ENCODE measurements at places on chromosomes 7 and 10.

DNA sequence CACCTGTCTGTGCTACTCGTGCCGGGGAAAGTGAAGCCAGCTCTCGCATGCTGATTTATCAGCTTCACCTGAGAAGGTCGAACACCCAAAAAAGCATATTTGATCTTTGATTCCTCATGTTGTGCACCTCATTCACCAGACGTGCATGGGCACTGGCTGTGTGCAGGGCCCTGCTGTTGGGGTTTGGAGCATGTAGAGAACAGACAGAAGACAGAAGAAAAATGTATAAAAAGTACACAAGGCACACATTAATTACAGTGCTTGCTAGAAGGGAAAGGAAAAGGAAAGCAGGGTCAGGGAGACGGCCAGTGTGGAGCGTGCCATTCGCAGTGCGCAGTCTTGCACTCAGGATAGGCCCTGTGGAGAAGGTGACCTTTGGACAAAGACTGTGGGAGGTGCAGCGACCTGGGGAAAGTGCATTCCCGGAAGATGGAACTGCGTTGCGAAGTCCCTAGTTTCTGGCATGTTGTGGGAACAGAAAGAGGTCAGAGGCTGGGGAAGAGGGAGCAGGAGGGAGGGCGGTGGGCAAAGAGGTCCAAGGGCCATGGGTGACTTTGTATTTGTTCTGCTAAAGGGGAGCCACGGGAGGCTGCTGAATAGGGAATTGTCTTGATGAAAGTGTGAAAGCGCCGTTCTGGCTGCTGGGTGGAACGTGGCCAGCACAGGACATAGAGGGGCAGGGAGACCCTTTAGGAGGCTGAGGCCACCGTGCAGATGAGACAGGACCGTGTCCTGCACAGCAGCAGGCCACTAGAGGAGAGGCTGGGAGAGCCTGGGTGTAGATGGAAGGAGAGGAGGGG is 232.8 kb downstream of the GLRX3 start:
- no peak for DNase-seq

DNA sequence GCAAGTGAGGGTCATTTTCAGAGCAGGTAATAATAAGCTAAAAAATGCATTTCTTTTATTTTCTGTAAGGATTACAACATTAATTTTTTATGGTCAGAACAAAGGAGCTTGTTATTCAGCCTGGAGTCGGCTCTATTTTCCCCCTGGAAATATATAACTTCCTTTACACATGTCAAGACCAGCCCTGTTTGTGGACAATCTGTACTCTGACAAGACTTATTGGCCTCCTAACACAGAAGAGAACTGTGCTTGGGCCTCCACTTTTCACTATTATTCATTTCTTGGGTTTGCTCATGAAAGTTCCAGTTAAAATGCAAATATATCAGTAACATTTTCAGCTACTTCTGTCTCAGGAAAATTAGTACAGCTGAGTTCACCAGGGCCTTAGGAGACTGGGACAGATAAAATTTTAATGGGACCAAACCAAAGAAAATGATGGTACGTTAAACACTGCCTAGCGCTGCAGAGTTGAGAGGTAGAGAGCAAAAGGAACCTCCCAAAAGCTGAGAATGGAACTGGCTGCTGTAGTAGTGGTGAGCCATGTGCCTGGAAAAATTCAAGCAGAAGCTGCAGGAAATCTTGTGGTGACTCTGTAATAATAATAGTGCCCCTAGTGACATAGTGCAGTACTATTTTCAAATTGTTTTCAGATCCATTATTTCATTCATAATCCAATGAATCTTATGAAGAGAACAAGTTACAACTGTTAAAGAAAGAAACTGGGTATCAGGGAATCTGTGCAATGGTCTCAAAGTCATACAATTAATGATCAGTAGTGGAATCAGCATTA is 227.2 kb upstream of the KIAA1217 start:
- DNase-seq, result no peak

DNA sequence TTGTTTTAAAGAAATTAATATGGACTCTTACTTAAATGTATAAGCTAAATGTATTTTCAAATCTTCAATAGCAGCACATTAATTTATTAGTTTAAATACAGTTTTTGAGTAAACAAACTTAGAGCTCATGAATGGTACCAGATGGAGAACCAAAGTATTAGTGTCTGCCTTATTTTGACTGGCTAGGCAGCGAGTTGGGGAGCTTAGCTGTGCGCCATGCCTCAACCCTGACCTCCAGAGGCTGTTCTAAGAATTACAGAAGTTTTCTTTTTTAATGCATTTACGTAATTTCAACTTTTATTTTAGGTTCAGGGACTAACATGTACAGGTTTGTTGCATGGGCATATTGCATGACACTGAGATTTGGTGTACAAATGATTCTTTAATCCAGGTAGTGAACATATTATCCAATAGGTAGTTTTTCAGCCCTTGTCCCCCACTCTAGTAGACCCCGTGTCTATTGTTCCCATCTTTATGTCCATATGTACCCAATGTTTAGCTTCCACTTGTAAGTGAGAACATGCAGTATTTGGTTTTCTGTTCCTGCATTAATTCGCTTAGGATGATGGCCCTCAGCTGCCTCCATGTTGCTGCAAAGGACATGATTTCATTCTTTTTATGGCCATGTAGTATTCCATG is 166.8 kb downstream of the IQUB start:
- DNase-seq, result peak; percentile 75

DNA sequence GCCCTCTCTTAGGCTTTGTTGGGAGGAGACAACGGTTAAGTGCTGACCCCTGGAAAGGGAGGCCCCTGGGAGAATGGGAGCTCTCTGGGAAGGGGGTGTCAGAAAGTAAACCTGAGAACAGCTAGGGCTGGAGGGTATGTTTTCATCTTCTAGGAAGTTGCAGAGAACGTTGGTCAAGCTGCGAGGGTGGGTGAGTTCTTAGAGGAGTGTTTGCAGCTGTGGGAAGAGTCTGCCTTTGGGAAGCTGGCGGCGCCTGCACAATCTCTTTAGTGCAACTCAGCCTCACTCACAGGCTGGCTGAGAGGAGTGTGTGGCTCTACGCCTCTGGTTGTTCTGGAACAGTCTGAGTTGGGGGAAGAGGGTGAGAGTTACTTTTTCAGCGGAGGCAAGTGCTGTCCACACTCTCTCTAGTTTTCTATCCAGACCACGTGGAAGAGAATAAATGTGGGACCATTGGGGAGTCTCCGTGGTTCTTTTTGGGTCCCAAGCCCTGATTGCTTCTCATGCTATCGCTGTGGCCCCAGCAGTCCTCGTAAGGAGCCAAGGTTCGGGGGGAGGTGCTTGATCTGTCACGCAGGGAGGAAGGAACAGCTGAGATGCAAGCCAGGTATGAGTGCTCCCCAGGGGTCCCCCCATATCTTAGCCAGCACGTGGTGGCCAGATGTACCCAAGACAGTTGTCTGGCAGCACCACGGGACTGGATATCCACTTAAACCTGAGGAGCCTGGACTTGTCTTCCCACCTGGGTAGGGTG is 237.2 kb downstream of the BUB3 start:
- DNase-seq, result no peak

DNA sequence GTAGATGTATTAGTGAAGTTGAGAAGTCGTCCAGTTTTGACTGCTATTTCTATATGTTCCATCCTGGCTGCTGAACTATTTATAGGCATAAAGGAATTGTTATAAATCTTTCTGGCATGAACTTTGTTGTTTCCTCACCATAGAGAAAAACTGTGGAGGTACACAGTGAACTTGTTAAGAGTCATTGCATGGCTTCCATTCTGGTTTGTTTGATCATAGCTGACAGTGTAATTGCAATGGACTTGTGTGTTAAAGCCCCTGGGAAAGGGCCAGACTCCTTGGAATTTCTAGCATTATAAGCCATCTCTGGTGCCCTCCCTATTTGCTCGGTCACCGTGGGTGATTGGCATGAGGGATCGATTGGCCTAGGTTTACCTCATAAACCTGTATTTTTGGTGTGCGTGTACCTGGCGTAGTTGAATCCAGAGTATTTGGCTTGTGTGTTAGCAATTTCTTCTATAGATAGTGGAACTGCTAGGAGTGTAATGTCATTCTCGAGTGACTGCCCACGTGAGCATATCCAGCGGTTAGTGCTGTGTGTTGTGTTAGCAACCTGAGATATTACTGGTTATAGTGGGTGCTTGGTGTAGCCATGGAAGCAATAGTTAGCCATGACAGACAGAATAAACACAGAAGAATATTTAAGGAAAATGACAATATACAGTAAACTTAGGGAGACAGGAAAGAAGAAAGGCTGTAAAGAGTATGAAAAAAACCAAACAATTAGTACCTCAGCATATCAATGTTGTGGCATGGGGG is 5.9 kb upstream of the SYPL1 start:
- no peak for DNase-seq

DNA sequence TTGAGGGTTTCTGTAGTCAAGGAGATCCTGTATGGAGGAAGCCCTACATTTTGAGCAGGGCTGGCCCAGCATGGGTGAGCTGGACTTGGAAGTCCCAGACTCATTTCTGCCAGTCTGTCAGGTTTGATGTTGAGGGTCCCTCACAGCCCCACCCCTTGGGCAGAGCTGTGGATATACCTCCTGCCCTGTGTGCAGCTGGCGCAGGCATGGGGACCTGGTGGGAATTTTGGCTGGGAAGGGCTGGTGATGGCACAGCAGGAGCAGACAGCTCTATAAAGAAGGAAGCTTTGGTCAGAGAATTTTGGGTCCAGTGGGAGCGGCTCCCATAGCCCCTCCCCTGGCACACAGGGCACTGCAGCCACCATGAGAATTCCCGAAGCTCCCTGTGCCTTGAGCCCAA is 482.6 kb downstream of the RPS24 start:
- no peak for DNase-seq

- peak; percentile 85 for DNase-seq
These were observed 131.1 kb upstream of the CDK1 start for GRCh38 chr10:60646966-60647796.

- DNase-seq, result no peak
These were observed 17.8 kb downstream of the HDAC9 start for GRCh38 chr7:18513343-18513742.

GRCh38 chr7:1073142-1073977 is 14.6 kb upstream of the GPER1 start:
- DNase-seq, result no peak

DNA sequence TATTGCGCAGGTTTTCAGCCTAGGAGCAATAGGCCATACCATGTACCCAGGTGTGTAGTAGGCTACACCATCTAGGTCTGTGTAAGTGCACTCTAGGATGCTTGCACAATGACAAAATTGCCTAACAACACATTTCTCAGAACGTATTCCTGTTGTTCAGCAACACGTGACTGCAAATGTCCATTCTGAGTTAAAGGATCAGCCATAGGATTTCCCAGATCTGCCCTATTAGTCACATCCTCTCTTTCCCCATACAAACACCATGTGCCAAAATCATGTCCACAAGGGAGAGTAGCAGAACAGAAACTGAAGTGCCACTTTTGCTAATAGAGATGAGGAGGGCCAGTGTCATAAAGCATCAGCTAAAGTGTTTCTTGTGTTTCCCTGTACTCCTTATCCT is 42.6 kb upstream of the AMPH start:
- DNase-seq, result peak; percentile 98

DNA sequence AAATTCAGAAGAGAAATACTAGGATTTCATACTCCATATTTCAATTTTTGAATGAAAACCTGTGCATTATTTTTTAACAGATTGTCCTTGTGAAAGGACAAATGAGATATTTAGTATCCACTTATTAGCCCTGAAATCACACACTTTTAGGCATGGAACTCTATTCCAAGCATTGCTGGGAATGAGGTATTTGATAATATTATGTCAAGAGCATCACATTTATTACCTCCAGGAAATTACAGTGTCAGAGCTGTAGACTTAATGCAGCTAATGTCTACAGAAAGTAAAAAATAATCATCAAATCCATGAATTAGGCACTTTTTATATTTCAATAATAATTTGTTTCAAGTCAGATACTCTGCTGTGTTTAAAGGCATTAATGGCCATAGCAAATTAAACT is 753.8 kb downstream of the REEP3 start:
- no peak for DNase-seq

GRCh38 chr7:148466120-148466519 is 124.4 kb upstream of the C7orf33 start:
- DNase-seq, result no peak

DNA sequence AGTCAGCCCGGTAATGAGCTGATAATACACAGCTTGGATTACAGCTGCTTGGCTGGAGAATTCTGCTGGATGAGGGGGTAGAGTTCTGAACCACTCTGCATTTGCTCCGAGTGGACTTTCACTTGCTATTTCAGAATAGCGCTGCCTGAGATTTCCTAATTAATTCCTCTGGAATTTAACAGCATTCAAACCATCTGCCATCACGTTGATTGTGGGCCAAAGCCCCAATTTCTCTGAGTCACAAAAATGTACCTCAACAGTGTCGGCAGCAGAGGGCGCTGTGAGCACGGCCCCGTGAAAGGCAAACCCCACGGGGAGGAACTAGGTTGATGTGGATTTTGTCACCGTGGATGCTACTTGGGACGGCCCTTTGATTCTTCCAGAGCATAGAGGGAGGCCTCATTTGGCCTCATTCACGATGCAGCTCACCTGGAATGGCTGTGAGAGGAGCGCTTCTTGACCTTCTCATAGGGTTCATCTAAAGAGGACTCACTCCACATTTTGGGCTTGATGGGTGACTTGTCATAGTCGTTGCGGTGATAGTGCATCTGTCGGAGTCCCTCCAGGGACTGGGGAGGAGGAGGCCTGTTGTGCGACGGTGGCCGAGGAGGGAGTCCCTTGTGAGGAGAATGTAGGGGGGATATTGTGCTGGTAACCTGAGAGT is 73.3 kb downstream of the PRPF18 start:
- DNase-seq, result peak; percentile 71

GRCh38 chr7:87354749-87355148 is 9.3 kb downstream of the CROT start:
- peak; percentile 18 for DNase-seq

DNA sequence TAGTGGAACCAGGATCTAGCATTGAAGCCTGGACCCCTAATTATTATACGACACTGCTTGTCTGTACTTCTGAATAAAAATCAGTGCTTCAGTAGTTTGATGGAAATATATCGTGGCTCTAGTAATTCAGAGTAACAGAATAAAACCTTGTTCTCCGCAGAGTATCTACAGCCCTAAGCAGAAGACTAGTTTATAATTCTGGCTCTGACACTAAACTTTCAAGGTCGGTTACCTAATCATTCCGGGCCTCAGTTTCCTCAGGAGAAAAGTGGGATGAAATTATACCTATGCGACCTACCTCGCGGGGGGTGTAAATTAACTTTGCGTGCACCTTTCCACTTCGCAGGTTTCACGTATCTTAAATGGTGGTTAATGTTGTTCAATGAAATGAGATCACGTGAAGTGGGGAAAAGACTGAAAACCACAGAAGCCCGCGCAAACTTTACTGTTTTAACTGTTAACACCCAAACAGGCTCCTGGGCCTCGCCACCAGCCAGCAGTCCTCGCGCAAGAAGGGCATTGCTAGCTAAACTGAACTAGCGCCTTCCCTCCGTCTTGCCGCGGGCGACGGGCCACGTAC is 615 bp downstream of the THAP5 start:
- no peak for DNase-seq

DNA sequence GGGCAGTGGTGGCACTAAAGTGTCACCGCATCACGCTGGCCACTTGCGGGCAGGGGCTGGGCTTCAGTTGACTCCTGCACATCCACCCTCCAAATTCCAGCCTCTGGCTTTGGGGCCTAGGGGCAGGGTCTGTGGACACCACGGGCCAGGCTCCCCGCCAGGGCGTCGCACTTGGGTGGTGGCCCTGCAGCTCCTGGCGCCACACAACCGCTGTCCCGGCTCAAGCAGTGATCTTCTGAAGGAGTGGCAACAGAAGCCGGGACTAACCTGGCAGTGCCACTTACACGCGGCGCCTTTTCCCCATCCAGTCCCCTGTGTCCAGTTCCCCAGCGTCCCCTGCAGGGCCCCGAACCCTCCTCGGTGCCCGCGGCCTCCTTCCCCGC is 134.3 kb upstream of the ZNF92 start:
- DNase-seq, result no peak

- no peak for DNase-seq
These were observed 15.8 kb downstream of the ANKRD22 start for GRCh38 chr10:88835910-88836221.

Measured in fibroblast of pulmonary artery (primary cell).